ENCODE measurements at places on chromosomes 7 and 10.

GRCh38 chr7:111864291-111864976, 302.1 kb upstream of the IMMP2L start:
- DNase-seq = no peak

- no peak for DNase-seq
Observed at GRCh38 chr7:151705636-151706276, 171.2 kb downstream of the PRKAG2 start.

DNA sequence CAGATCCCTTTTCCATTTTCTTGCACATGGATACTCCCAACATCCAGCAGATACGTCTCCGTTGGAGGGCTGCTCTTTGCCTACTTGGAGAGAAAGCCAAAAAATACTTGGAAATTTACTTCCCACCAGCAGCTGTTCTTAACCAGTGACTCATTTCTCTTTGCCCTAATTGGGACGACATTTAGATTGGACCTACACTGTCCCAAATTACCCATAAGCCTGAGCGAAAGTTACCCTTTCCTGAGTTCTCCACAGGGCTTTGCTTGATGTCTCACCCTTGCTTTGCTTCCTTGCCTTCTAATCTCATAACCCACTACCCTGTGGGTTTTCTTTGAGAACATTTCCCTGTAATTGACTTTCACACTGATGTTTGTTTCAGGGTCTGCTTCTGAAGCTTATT, 48.1 kb downstream of the SAMD8 start:
- no peak for DNase-seq

DNA sequence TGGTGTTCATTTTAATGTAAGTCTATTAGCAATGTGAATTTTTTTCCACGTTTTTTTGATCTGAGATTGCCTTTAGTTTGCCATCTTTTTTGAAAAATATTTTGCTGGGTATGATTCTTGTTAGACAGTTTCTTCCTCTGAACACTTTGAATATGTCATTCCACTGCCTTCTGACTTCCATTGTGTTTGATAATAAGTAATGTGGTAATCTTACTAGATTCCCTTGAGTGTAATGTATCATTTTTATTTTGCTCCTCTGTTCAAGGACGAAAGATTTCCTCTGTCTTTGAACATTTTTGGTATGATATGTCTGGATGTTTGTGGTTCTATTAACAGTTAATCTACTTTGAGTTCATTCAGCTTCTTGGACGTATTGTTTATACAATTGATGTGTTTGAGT, 371.4 kb downstream of the SUGCT start:
- no peak for DNase-seq

GRCh38 chr10:9505546-9505945, 1451.1 kb downstream of the GATA3 start:
- DNase-seq = no peak

DNA sequence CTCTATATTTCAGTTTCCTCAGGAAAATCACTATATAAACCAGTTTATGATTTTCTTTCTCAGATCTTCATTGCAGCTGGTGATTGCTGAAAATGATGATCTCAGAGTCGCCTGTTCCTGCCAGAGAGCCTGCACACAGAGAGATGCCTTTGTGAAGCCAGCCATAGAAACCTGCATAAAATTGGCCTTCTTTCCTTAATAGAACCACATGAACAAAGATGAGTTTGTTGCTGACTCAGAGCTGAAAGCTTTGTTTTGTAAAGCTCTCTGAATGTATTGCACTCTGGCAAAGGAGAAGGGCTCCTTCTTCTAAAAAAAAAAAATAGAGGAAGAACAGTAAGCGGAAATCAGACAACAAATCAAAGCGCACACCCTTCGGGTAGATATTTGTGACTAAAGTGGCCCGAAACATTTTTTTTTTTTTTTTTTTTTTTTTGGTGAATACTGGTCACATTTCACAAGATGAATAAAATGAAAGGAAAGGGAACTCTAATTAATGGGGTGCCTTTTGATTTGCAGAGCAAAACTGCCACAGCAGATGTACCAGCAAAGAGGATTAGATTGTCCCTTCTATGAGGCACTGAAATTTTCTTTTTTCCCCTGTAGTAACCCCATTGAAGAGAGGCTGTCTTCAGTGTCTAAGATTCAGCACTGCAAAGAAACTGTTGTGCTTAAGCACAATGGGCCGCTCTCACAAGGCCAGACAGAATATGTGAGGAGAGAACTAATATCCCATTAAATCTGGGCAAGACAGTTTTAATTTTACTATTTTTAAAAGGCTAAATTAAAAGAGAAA, 75.1 kb upstream of the PTPRZ1 start:
- DNase-seq = no peak

GRCh38 chr7:1323178-1324027, 90.7 kb downstream of the UNCX start:
- DNase-seq = no peak

DNA sequence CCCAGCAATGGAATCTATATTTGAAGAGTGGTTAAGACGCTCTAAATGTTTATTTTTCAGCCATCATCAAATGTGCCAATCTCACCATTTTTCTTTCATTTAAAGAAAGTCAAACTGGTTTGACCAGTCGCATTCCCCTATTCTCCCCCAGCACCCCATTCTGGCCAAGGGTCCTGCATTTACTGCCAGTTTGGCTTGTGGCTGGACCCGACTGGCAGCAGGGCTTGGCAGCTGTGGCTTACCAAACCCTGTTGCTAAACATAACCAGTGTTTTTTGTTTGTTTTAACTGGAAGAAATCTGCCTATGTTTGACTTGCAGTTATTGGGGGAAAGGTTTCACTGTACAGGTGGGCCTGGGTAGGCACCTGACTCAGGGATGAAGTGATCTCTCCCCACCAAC, 116.3 kb downstream of the CYP26A1 start:
- no peak for DNase-seq

DNA sequence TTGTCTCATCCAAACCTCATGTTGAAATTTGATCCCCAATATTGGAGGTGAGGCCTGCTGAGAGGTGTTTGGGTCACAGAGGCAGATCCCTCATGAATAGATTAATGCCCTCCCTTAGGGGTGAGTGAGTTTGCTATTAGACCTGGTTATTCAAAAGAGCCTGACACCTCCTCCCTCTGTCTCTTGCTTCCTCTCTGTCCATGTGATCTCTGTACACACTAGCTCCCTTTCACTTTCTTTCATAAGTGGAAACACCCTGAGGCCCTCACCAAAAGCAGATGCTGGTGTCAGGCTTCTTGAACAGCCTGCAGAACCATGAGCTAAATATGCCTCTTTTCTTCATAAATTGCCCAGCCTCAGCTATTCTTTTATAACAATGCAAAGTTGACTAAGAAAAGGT, 447.1 kb downstream of the MDFIC start:
- DNase-seq = no peak

DNA sequence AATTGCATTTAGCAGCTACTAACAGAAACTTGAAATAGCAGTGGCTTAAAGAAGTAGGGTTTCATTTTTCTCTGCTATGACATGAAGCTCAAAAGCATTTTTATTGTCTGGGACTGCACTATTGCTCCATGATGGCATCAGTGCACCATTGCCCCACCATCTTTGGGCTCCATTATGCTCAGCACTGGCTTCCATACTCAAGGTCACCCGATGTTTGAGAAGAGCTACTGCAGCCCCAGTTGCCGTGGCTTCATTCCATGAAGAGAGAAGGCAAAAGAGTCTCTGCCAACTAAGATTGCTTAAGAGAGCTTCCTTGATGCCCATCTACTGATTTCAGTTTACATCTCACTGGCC, 192.2 kb upstream of the LRGUK start:
- DNase-seq = no peak

GRCh38 chr10:52424341-52424740, 110.3 kb downstream of the DKK1 start:
- no peak for DNase-seq

DNA sequence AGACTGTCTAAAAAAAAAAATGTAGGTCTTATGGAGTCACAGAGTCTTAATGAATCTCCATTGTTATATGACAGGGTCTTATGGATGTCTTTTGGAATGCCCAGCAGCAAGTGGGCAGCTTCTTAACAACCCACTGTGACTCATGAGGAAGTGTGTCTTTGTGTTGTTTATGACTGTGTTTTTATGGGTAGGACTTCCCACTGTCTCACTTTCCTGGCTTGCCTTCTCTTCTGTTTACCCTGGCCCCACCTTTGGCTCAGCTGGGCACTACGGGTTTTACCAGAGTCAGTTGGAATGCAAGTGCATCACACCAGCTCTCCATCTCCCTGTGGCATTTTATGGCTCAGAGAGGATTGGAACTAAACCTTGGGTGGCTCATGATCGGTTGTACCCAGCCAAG, 580.5 kb downstream of the AUTS2 start:
- no peak for DNase-seq

Data from T-helper 1 cell (primary cell).